IMR-90 (cell line): ENCODE measurements at places on chromosomes 12 and 14.

- H3K36me3 ChIP-seq: no peaks in the 10 kb centered on the region
- H3K4me1 ChIP-seq: no peaks in the 10 kb centered on the region
- no peak for DNase-seq
Observed at GRCh38 chr14:26088275-26088674, 509.6 kb downstream of the NOVA1 start.

DNA sequence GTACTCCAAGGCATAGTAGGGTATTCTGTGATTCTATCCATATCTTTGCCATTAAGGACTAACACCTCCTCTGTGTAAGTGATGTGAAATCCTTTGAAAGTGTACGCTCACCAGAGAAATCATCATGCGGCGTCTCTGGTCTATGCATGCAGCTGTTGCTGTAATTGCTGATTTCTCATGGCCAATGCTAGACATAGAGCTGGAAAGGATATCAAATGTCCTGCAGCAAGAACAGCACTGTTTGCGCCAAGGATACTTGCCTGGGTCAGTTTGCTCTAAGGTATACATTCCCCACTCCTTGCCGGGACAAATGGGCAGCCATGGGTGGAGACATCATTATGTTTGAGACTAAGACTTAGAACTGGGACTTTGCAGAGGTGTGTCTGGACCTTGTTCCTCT lies 896.4 kb downstream of the BCL11B start:
- H3K4me3 ChIP-seq: no peak overlapping the region
- DNase-seq: no peak
- no peaks in the 10 kb centered on the region for H3K27me3 ChIP-seq
- H3K27ac ChIP-seq: no peak overlapping the region
- no peaks in the 10 kb centered on the region for H3K36me3 ChIP-seq

- H3K4me1 ChIP-seq: no peaks in the 10 kb centered on the region
- no peak overlapping the region for H3K4me3 ChIP-seq
- no peak overlapping the region for H3K27ac ChIP-seq
- no peak for DNase-seq
- H3K27me3 ChIP-seq: no peaks in the 10 kb centered on the region
Observed at GRCh38 chr14:70454731-70455130, 2.8 kb downstream of the ADAM21 start.

DNA sequence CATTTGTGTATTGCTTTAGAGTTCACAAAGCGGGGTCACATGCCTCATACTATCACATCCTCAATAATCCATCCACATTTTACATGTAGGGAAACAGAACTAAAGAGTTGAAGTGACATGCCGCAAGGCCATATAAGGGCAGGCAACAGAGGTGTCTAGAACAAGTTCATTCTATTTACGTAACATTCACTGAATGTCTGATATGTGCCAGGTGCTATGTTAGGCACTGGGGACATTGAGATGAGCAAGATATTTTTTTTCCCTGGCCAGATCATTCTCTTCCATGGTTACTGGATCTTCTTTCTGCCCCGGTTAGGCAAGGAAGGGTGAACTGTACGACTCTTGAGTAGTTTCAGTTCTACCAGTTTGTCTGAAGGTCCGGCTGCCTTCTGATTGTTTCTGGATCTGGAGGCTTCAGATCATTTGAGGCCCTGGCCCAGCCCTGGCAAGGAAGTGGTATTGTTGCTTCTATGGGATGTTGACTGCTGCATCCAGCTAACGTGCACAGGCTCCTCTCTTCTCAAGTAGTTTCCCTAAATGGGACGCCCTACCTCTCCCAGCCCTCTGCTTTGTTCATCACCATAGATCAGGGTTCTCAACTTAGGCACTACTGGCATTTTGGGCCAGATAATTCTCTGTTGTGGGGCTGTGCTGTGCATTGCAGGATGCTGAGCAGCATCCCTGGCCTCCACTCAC lies 12.1 kb downstream of the GPATCH2L start:
- H3K4me3 ChIP-seq: no peak overlapping the region
- H3K27ac ChIP-seq: no peak overlapping the region
- no peak for DNase-seq
- H3K27me3 ChIP-seq: no peaks in the 10 kb centered on the region

DNA sequence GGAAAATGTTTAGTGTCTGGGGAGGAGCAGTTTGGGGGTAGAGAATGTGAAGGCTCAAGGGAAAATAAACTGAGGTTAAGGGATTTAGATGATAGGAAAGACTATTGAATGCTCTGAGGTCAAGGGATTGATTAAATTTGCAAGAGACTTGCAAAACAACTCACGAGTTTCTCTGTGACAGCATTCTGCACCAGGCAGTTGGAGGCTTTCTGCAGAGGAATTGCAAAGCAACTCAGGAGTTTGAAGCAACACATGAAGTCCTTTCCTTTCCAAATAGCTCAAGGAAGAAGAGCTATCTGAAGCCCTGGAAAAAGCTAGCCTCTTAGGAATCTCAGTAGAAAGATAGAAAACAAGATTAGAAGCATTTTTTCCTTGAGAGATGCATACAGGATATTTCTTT lies 23.9 kb downstream of the SLC7A8 start:
- peaks cover 7% of the 10 kb centered on the region for H3K4me1 ChIP-seq
- peaks cover 16% of the 10 kb centered on the region for H3K27me3 ChIP-seq
- DNase-seq: no peak
- H3K4me3 ChIP-seq: no peak overlapping the region
- no peak overlapping the region for H3K27ac ChIP-seq

DNA sequence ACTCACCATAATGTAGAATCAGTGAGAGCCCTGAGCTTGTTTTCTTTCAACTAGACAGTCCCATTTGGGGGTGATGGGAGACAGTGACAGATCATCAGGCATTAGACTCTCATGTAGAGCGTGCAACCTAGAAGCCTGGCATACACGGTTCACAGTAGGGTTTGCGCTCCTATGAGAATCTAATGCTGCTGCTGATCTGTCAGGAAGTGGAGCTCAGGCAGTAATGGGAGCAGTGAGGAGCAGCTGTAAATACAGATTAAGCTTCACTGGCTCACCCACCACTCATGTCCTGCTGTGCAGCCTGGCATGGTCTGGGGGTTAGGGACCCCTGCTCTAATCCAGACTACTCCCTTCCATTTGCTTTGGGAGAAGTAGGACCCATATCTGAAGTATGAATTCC lies 55.6 kb downstream of the FNTB start:
- no peak overlapping the region for H3K4me3 ChIP-seq
- no peaks in the 10 kb centered on the region for H3K4me1 ChIP-seq
- DNase-seq: no peak
- no peaks in the 10 kb centered on the region for H3K27me3 ChIP-seq
- peaks cover 26% of the 10 kb centered on the region for H3K36me3 ChIP-seq
- H3K27ac ChIP-seq: no peak overlapping the region

GRCh38 chr14:54625112-54625511 lies 58.2 kb downstream of the SAMD4A start:
- H3K4me3 ChIP-seq: no peak overlapping the region
- no peaks in the 10 kb centered on the region for H3K27me3 ChIP-seq
- H3K4me1 ChIP-seq: peaks cover 36% of the 10 kb centered on the region
- DNase-seq: peak; percentile 92

GRCh38 chr14:75198291-75198933 lies 22.0 kb upstream of the TMED10 start:
- no peak for DNase-seq
- H3K27ac ChIP-seq: no peak overlapping the region
- H3K27me3 ChIP-seq: no peaks in the 10 kb centered on the region
- no peak overlapping the region for H3K4me3 ChIP-seq

GRCh38 chr14:92407410-92407809 lies 84.4 kb downstream of the SLC24A4 start:
- no peak overlapping the region for H3K4me3 ChIP-seq
- peaks cover 3% of the 10 kb centered on the region; the same call in 1 of the 2 replicates for H3K27me3 ChIP-seq
- no peak overlapping the region for H3K27ac ChIP-seq
- no peaks in the 10 kb centered on the region for H3K36me3 ChIP-seq

GRCh38 chr12:95709152-95709551 lies 81.4 kb downstream of the NTN4 start:
- no peaks in the 10 kb centered on the region for H3K4me1 ChIP-seq
- H3K36me3 ChIP-seq: peaks cover 23% of the 10 kb centered on the region
- H3K27ac ChIP-seq: no peak overlapping the region

GRCh38 chr12:99020871-99021270 lies 375.8 kb downstream of the APAF1 start:
- no peak for DNase-seq
- no peaks in the 10 kb centered on the region for H3K36me3 ChIP-seq
- no peak overlapping the region for H3K4me3 ChIP-seq
- no peak overlapping the region for H3K27ac ChIP-seq
- no peaks in the 10 kb centered on the region for H3K4me1 ChIP-seq
- H3K27me3 ChIP-seq: no peaks in the 10 kb centered on the region
